ENCODE measurements at places on chromosomes 7 and 10.

DNA sequence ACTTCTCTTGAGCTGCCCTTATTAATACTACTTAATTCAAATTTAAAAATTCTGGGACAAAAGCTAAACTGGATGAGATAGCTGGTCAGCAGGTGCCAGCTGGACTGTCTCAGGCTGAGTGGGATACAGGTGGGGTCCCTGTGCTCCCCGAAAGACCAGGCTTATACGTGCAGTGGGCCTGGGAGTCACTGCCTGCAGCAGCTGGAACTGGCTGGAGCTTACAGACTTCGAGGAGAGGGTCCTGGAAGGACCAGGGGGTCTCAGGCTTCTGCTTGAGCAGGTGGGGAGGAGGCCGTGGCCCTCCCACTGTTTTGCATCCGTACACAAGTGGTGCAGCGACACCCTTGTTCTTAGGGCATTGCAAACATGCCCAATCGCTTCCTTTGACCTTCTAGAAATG is 203.7 kb downstream of the GLRX3 start:
- DNase-seq, result no peak

- no peak for DNase-seq
These were observed 23.9 kb downstream of the STEAP1 start for GRCh38 chr7:90178166-90178565.

DNA sequence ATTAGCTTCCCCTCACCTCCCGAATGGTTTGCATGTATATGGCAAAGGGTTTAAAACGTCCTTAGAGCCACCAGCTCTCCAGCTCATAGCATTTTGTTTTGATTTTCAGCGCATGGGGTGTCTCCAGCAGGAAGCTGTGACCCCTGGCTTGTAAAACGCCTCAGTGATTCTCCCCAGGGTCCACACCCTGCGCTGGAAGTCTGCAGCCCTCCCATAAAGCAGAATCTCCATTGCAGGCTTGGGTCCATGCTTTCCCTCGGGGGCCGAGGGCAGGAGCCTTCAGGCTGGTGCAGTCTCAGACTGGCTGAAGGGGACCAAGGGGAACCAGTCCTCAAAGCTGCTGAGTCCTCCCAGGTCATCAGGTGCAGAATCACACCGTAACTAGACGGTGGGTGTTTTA is 109.7 kb downstream of the VIPR2 start:
- DNase-seq, result no peak

DNA sequence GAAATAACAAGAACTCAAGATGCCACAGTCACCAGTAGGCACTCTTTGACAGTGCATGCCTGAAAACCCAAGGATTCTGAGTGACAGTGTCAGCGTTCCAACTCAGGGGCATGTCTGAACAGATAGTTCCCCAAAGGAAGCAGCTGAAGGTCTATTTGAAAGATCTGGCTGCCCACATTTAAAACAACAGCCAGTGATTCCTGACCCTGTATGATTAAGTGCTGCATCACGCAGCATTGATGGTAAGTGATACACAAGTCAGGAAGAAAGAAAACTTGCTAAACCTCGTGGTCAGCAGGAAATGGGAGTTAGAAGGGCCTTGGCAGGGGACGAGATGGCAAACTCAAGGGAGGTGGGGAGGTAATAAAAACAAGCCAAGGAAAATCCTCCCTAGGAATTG is 1013.1 kb downstream of the TYW1 start:
- DNase-seq, result no peak

- no peak for DNase-seq
These were observed 41.7 kb downstream of the INPP5A start for GRCh38 chr10:132579027-132579859.

- DNase-seq, result no peak
These were observed 137.3 kb downstream of the VTI1A start for GRCh38 chr10:112584276-112584675.

DNA sequence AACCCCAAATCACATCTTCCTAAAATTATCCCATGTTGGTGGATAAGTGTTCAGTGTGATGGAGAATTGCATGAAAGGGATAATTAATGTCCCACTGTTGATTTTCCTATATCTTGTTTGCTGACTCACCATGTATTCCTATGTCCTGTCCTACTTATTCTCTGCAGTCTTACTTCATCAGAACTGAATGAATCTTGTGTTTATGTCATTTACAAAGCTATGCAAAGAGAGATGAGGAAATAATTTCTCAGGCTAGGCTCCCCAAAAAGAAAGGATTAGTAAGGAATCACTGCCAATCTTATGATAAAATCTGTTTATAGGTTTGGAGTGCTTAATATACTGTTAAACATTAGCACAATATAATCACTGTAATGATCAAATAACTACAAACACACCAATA is 360.8 kb downstream of the CRPPA start:
- no peak for DNase-seq

DNA sequence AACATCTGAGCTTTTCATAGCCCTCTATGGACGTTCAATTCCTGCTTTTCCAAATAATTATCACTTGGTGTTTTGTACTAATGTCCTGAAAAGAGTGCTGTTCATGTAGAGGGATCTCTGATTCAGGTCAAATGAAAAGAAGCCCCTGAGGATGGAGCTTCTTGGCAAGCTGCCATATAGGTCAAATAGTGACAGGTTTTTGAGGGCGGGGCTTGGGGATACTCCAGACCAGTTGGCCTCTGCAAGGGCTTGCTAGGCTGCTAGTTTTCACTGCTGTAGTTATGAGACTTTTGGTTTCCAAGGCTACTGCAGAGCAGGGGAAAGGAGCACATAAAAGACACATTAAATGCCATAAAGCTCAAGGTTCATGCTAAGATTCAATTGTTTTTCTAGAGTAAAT is 257.2 kb upstream of the CACNA2D1 start:
- no peak for DNase-seq

DNA sequence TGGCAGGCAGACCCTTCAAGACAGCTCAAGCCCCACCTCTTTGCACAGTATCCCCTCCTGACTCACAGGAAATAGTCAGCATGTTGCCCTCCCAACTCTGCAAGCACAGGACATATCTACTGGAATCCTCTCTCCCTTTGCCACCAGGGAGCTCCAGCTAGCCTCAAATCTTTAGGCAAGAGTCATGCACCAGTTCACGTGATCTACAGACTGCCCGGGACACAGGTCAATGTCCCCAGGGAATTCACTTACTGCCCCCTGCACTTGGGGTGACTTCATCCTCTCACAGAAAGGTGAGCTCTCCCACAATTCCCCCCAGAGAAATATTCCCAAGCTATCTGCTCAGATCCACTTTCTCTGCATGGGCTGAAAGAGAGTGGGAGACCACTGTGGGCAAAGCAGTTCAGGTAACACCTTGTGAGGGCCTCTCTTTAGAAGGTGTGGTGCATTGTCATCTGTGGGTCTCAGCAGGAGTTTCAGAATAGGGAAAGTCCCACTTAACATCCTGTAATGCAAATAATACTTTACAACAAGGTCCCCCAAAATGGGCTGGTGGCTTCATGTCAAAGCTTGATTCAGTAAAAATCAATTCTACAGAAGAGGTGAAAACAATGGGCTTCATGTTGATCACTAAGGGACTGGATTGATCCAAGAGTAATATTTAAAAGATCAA is 129.9 kb downstream of the NOC3L start:
- no peak for DNase-seq

GRCh38 chr10:105409370-105409769 is 768.3 kb downstream of the SORCS3 start:
- DNase-seq, result no peak

DNA sequence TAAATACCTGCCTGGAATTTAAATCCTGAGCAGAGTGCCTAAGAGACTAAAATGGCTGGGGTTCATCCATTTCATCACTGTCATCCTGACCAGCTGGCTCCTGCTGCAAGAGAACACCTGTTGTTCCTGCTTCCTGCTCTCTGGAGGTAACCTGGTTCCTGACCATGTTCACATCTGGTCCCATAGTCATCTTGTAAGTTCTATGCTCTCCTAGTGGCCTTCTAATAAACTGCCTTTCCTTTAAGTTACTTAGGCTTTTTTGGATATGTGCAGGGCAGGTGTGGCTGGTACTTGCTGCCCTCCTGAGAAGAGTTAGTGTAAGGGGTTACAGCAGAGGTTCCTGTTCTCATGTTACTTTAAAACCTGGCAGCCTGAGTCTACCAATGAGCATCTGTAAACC is 80.0 kb downstream of the NRCAM start:
- DNase-seq, result no peak

- no peak for DNase-seq
These were observed 566.9 kb downstream of the DNAJB6 start for GRCh38 chr7:157903710-157904109.

DNA sequence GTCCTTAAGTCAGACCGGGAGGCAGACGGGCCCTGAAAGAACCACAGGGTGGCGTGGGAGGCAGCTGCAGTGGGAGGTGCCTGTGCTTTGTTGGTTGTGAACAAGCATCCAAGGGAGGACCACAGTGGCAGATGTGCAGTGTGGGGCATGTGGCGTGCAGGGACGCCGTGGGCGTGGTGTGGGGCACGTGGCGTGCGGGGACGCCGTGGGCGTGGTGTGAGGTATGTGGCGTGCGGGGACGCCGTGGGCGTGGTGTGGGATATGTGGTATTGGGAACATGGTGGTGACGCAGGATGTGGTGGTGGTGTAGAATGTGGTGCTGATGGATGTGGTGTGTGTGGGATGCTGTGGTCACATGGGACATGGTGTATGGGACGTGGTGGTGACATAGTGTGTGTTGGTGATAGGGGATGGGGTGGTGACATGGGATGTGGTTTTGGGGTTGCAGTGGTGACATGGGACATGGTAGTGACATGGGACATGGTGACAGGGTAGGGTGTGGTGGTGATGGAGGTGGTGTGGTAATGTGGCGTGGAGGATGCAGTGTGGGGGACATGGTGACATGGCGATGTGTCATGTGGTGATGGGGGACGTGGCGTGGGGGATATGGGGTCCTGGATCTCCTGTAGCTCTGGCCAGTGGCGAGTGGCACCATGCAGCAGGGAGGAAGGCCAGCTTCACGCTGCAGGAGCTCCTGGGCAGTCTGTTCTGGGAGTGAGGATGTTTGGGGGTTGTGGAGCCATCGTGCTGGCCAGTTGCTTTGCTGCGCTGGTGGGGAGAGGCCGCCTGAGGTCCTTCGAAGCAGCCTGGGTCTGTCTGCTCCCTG is 78.8 kb downstream of the INPP5A start:
- peak; percentile 46 for DNase-seq

DNA sequence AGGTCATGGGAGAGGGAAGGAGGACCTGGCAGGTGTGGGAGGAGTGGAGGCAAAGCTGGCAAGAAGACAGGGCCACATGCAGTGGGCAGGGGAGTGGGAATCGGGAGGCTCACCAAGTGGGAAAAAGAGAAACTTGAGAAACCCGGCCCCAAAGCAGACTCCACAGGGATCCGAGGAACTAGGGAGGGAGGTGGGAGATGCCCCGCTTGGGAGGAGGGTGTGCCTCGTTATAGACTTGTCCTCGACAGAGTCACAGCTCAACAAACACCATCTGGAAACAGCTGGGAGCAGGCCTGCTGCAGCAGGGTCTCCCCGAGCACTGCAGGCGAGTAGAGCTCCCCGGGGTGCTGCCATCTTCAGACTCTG is 54.8 kb downstream of the MKI67 start:
- no peak for DNase-seq

DNA sequence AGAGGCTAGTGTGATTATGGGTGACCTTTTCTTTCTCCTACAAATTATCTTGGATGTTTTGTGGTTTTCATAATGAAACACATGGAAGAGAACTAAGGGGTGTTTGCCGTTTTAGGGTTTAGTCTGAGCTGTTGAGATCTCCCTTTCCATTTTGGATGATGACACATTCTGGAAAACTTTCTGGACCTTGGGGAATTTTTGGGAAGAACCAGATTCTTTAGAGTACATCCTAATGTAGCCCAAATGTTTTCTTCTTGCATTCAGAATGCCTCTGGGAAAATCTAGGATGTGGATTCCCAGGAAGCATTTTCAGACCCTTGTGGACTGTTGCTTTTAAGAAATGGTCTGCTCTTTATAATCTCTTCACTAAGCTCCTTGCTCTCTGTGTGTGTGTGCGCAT is 165.7 kb downstream of the SORCS3 start:
- DNase-seq, result no peak

DNA sequence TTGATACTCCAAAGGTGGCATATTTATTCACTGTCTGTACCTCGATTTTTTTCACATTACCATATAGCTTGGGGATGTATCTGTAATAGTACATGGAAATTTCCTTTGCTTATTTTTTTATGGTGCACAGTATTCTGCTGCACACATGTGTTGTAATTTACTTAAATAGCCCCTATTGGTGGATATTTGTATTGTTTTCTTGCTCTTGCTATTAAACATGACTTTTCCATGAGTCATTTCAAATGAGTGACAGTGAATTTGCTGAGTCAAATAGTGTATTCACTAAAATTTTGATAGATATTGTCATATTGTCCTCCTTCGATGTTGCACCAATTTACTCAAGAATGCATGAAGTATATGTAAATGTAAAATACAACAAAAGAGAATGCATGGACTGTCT is 122.7 kb upstream of the STEAP4 start:
- DNase-seq, result no peak

- DNase-seq, result no peak
These were observed 213.5 kb upstream of the NRP1 start for GRCh38 chr10:33547976-33548375.

GRCh38 chr7:131222171-131222570 is 105.5 kb upstream of the MKLN1 start:
- DNase-seq, result no peak

GRCh38 chr7:151389096-151389767 is 20.6 kb downstream of the WDR86 start:
- no peak for DNase-seq

DNA sequence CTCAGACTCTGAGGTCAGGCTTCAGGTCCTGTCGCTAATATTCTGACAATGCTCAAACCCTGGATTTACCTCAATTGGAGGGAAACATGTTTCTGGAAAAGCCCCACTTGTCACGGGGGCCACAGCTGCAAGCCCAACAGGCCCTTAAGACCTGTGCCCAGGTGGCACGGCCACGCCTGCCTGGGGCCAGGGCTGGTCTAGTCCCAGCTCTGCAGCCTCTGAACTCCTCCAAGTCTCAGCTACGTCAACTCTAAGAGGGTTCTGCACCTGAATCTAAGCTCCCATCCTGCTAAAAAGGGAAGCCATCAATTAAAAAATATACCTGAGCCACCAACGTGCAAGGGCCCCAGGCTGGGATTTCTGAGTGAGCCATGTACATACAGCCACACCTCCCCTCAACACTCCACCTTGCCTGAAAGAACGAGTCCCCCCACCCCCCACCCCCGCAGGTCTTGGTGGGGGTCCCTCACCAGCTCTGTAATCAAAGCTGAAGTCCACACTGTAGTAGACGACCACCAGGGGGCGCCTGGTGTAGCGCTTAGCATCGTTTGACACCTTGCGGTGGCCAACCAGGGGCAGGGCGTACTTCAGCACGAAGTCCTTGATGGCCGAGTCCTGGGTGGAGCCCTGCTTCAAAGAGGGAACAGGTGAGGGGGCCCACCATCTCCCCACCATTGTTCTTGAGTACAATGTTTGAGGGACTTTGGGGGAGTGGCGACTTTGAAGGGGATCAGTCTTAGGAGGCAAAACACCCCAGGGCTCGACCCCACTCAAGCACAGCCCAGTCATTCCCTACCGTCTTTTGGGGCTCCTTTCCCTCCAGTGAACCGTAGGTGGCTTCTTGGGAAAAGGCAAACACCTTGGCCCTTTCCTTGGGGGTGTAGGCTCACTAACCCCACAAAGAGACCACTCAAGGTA is 22.6 kb downstream of the PDIA4 start:
- peak; percentile 85 for DNase-seq
